Fibroblast of skin of right quadriceps (primary cell): ENCODE measurements at places on chromosomes 1 and 21.
A peak's percentile ranks its signal among the peaks of the same experiment; 100 is the strongest.

- no peak for DNase-seq
These were observed 10.5 kb downstream of the SPATA46 start for GRCh38 chr1:162366149-162366548.

DNA sequence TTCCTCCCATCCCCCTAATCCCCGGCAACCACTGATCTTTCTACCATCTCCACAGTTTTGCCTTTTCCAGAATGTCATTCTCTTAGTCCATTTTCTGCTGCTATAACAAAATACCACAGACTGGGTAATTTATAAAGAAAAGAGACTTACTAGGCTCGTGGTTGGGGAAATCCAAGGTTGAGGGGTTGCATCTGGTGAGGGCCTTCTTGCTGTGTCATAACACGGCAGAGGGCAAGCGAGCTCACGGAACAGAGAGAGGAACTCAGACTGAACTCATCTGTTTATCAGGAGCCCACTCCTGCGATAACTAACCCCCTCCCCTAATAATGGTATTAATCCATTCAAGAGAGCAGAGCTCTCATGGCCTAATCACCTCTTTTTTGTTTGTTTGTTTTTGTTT is 52.0 kb downstream of the RUNX3 start:
- no peak for DNase-seq

- DNase-seq = no peak
These were observed 456.0 kb upstream of the PKN2 start for GRCh38 chr1:88228114-88228513.

GRCh38 chr1:21886486-21887215 is 50.5 kb downstream of the HSPG2 start:
- DNase-seq = no peak

- DNase-seq = no peak
These were observed 170.0 kb upstream of the KCTD3 start for GRCh38 chr1:215397106-215397505.

DNA sequence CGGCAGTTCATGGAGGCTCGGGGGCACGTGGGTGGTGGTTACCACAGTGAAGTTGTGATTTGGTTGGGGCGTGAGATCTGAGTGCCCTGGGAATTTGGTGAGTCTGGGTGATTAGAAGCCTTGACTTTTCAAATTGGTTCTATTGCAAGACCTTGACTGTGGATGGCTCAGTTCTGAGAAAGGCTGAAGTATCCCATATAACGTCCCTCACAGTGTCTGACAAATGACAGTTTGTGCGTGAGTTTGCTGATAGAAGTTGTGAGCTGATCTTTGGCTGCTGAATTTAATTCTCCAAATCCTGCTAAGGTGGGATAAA is 549 bp downstream of the MSH4 start:
- DNase-seq = no peak

- DNase-seq = peak; percentile 72
These were observed 57.8 kb downstream of the ESRRG start for GRCh38 chr1:216665406-216665805.

- DNase-seq = no peak
These were observed 236.8 kb downstream of the SMYD3 start for GRCh38 chr1:246270236-246270635.

GRCh38 chr1:167683226-167683625 is 38.6 kb upstream of the MPZL1 start:
- no peak for DNase-seq

- DNase-seq = no peak
These were observed 311.5 kb upstream of the POGK start for GRCh38 chr1:166527752-166528151.

GRCh38 chr21:20783611-20784010 is 214.6 kb upstream of the NCAM2 start:
- DNase-seq = peak; percentile 16

DNA sequence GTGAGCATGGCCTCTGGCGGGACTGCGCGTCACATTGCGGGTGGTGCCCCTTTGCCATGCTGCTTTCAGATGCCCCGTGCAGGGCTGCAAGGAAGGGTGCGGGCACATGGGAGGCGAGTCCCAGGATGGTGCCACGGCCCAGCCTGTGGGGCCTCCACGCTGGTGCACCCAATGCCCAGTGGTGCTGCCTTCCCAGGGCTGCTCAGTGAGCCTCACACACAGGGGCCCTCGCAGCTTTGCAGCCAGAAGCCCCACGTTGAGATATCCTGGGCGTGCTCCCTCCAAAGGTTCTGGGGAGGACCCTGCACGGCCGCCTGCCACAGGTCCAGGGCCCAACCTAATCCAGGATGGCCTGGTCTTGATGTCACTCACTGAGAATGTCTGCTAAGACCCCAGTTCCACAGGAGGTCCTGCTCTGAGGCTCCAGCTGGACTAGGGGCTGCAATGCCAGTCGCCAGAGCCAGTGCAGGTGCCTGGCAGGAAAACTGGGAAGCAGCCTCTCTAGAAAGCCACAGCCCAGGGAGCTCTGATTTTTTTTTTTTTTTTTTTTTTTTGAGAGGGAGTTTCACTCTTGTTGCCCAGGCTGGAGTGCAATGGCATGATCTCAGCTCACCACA is 34.1 kb upstream of the PRSS38 start:
- no peak for DNase-seq

DNA sequence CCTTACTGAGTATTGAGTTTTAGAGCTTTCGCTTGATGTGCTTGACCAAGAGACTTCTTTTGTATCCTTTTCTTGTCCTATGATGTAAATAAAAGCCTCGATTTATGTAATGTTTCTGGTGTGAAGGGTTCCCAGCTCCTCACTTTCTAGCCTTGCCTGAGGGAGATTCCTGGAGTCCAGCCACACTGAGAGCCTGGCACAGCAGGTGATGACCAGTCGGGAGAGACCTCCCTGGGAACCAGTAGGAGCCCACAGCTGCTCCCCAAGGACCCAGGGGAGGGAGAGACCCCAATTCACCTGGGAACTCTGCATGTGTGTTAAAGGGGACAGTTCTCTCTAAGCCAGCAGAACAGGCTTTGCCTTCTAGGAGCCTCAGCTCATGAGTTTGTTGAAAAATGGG is 8.9 kb downstream of the C1orf115 start:
- DNase-seq = no peak

- peak; percentile 49 for DNase-seq
These were observed 98.8 kb downstream of the RASAL2 start for GRCh38 chr1:178192686-178193085.

DNA sequence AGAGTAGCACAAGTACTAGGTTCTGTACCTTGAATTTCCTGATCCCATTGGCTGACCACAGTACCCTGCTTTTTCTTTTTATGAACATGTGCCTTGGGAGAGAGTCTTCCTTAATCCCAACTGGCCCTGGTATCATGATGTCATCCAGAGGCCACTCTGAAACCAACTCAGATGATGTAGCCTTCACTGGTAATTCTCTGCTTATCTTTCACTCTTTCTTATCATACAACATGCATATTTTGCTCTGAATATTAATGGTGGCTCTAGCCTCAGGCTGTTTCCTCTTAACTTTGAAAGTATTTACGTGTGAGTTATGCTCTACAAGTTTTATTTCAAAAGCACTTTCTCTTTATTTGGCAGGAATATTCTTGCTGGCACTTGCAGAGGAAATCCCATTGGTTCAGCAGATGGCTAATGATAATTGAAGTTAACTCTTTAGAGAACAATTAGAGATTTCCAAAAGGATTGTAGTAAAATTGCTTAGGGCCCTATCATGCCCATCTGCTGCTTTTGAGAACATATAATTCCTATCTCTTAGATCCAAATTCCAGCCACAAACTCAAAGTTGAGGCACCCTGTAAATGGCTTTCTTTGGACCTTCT is 86.1 kb downstream of the PTGER3 start:
- no peak for DNase-seq

GRCh38 chr1:211518330-211519289 is 26.6 kb upstream of the RD3 start:
- DNase-seq = no peak

DNA sequence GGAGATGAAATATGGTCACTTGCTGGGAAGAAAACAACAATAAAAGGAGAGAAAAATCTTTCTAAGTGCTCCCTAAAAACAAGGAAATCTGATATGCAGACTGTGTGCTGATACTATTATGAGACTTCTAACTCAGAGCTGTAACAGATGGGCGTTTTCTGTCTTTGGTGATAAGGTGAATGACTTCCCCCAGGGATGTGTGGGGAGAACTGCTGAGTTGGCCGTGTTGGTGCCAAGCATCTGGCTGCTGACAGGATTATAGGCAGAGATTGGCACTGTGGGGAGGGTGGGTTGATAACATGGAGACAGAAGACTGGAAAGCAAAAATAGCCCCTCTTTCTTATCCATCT is 438.5 kb upstream of the PLXNA2 start:
- DNase-seq = no peak

- DNase-seq = no peak
These were observed 36.6 kb downstream of the SRRM1 start for GRCh38 chr1:24679725-24680124.

DNA sequence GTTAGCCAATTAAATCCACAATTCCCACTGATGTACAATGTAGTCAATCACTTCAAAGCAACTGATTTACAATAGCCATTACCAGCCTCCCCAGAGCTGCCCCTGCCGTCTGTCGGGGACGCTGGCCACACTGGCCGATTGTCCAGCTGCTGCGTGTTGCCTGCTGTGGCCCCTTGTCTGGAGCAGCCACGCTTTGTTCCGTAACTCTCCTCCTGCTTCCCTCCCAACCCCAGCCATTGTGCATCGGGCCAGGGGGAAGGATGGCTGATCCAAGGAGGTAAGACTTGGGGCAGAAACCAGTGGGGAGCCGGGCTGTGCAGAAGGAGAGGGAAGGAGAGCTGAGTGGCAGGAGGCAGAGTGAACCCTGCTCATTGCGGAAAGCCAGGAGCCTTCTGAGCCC is 83.6 kb upstream of the LYST start:
- no peak for DNase-seq

DNA sequence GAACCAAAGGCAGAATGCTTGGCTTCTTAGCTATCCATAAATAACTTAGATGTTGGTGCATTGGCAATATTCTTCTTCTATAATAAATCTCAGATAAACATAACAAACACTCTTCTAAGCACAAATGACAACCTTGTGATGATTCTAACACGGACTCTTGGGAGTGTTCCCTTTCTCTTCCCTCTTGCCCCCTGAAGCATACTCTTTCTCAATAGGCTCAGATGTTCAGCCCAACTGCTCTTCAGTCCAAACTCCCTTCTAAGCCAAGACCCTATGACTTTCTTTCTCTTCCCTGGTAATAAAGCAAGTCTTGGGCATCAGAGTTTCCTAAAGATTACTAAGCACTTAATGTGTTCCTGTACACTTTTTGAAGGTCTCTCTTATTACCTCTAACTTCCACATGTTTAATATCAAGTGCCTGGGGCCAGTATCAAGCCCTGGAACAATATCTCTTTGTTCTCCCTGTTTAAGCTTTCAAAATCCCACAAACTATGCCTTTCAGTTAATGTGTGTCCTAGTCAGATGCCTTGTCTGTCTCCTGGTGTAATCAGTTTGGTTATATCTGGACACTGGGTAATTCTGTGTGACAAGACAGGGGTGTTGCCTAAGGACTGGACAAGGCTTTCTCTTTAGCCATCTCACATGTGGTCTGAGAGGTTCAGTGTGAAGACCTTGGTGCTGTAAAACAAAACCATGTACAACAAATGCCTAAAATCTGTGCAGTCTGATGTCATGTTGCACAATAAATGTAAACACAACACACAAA is 92.9 kb upstream of the IVNS1ABP start:
- DNase-seq = no peak

DNA sequence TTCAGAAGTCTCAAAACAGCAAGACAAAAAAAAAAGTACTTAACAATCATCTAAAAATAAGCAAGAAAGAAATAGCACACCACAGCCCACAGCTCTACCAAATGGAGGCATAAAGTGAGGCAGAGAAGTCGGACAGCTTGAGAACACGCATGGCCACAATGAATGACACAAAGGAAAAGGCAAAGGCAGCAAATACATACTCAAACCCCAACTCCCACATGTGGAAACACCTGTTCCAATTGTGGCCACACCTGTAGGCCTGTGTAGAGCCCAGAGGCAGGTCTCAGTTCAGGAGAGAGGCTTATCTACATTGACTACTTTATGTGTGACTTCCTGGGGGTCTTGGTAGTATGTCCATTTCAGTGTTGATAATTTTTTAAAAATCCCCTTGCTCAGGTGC is 543.5 kb downstream of the LMO4 start:
- DNase-seq = no peak
